ENCODE measurements at places on chromosomes 11 and 22. TPM values are rescaled to one million over a fixed set of nuclear protein-coding genes. Genes with fewer than 3 reads are reported as not detected.

GRCh38 chr11:2194877-2195755 lies 23.5 kb upstream of the TH start:
- no peak overlapping the region for H3K27ac ChIP-seq
- no peak for DNase-seq
- no peaks in the 10 kb centered on the region for H3K4me1 ChIP-seq
- no peak overlapping the region for H3K4me3 ChIP-seq

DNA sequence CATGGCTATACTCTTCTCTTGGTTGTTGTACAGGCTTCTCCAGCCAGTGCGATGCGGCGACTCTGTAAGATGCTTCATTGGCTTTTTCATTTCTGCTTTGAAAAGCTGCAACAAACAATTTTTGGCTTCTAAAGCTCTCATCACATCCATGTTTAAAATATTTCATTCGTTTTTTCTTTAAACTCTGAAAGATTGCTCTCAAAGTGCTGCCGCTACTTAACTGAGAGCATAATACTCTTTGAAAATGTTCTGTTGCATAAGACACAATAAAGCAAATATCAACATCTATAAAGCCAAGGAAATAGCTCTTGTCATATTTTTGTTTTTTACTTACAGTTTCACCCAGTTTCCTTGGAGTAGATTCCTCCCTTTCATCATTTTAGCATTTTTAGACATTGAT lies 468.3 kb downstream of the TBC1D22A start:
- no peak for DNase-seq
- H3K4me1 ChIP-seq: no peaks in the 10 kb centered on the region
- H3K4me3 ChIP-seq: no peak overlapping the region
- H3K36me3 ChIP-seq: no peaks in the 10 kb centered on the region

- H3K4me3 ChIP-seq: no peak overlapping the region
- H3K4me1 ChIP-seq: peaks cover 7% of the 10 kb centered on the region
Observed at GRCh38 chr22:28009272-28009827, 90.3 kb upstream of the PITPNB start.

- no peak overlapping the region for H3K4me3 ChIP-seq
- H3K4me1 ChIP-seq: no peaks in the 10 kb centered on the region
- DNase-seq: no peak
- no peak overlapping the region for H3K27ac ChIP-seq
- H3K27me3 ChIP-seq: no peaks in the 10 kb centered on the region
- H3K36me3 ChIP-seq: no peaks in the 10 kb centered on the region
Observed at GRCh38 chr11:64085906-64086257, 50.2 kb downstream of the FLRT1 start.

- H3K4me1 ChIP-seq: no peaks in the 10 kb centered on the region
- H3K27me3 ChIP-seq: no peaks in the 10 kb centered on the region
- DNase-seq: no peak
- H3K36me3 ChIP-seq: peaks cover 51% of the 10 kb centered on the region
Observed at GRCh38 chr11:7655253-7656217, 17.8 kb downstream of the CYB5R2 start.

DNA sequence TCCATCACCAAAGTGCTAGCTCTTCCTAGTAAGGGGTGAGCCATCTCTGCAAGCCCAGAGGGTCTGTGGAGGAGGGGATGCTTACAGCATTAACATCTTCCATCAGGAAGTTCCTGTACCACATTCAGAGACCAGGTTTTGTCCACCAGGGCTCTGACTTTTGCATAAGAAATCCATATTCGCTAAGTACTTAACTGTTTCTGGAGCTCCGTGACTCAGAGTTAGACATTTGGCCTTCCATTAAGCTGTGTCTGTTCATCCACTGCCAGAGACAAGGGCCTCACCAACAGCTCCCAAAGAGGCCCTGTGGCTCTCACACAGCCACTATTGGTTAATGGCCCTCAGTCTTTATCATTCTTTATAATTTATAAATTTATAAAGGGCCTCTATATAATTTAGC lies 144.6 kb downstream of the ADAMTS15 start:
- H3K4me1 ChIP-seq: no peaks in the 10 kb centered on the region
- no peaks in the 10 kb centered on the region for H3K36me3 ChIP-seq
- H3K4me3 ChIP-seq: no peak overlapping the region
- no peak for DNase-seq
- H3K27ac ChIP-seq: no peak overlapping the region
- no peaks in the 10 kb centered on the region for H3K27me3 ChIP-seq

GRCh38 chr22:39718921-39719475 lies 148.4 kb downstream of the CACNA1I start:
- H3K27me3 ChIP-seq: no peaks in the 10 kb centered on the region
- H3K36me3 ChIP-seq: no peaks in the 10 kb centered on the region
- no peak for DNase-seq
- H3K4me1 ChIP-seq: no peaks in the 10 kb centered on the region
- H3K27ac ChIP-seq: no peak overlapping the region

DNA sequence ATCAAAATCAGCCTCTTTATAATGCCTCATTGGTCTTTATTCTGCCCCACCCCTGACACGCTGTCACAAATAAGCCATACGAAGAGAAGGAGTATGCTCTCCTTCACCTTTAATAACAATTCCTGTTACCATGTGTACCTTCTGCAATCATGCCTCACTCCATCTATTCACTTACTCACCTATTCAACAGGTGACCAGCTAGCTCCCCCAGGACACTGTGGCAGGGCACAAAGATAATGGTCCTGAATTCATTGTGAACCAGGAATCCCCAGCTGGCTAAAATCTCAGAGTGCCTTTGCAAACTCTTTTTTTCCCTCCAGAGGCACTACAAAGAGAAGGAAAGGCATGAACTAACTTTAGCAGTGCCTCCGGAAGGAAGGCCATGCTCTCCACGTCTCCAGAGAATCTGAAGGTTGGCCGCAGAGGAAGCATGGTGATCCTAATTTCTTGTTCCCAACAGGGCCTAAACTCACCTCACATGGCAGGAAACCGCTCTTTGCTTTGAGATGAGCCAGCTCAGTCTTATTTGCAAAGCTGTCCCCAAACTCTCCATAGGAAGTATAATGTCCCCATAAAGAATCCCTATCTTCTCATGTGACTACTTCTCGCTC lies 590.3 kb downstream of the BUD13 start:
- no peak for DNase-seq
- H3K4me3 ChIP-seq: no peak overlapping the region
- no peaks in the 10 kb centered on the region for H3K27me3 ChIP-seq
- no peak overlapping the region for H3K27ac ChIP-seq

GRCh38 chr11:20309231-20310025 lies 54.1 kb upstream of the HTATIP2 start:
- DNase-seq: no peak
- no peak overlapping the region for H3K27ac ChIP-seq
- H3K27me3 ChIP-seq: no peaks in the 10 kb centered on the region
- H3K36me3 ChIP-seq: no peaks in the 10 kb centered on the region
- no peak overlapping the region for H3K4me3 ChIP-seq
- H3K4me1 ChIP-seq: no peaks in the 10 kb centered on the region

DNA sequence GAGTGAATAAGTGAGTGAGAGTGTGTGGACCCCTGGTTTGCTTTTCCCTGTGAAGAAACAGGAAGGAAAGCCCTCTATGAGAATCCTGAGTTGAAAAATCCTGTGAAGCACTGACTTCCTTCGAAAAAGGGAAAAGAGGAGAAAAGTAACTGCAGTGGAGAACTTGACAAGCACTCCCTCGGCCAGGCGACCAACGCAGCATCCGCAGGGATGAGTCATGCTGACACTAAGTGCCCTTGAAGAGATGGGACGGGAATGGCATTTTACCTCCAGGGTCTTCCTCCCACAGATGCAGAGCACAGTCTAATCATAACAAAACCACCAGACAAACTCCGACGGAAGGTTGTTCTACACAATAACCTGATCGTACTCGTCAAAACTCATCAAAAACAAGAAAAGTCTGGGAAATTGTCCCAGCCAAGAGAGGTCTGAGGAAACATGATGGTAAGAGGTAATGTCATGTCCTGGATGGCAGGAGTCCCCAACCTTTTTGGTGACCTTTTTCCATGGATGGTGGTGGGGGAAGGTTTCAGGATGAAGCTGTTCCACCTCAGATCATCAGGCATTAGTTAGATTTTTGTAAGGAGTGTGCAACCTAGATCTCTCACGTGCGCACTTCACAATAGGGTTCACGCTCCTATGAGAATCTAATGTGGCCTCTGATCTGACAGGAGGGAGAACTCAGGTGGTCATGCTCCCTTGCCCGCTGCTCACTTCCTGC lies 132.2 kb upstream of the B3GAT1 start:
- no peak overlapping the region for H3K4me3 ChIP-seq
- no peaks in the 10 kb centered on the region for H3K27me3 ChIP-seq
- no peaks in the 10 kb centered on the region for H3K36me3 ChIP-seq
- H3K27ac ChIP-seq: no peak overlapping the region

- no peaks in the 10 kb centered on the region for H3K27me3 ChIP-seq
- peak overlapping the region; percentile 89 for H3K27ac ChIP-seq
- DNase-seq: no peak
- peaks cover 55% of the 10 kb centered on the region for H3K4me1 ChIP-seq
- H3K36me3 ChIP-seq: no peaks in the 10 kb centered on the region
Observed at GRCh38 chr11:73330569-73331093, 22.6 kb downstream of the ARHGEF17 start.

GRCh38 chr11:117054382-117054781 lies 43.8 kb downstream of the SIK3 start:
- no peak overlapping the region for H3K27ac ChIP-seq
- H3K4me3 ChIP-seq: no peak overlapping the region
- no peaks in the 10 kb centered on the region for H3K36me3 ChIP-seq

ADAMTS15 gene
- 20.4 TPM for total RNA-seq

KRTAP5-8 gene
- total RNA-seq: not detected

SLC5A4 gene
- 1.6 TPM for total RNA-seq

LRP5 gene
- total RNA-seq: 130 TPM

SAA1 gene
- 70.4 TPM for total RNA-seq

ACRV1 gene
- total RNA-seq: not detected

BBS1 gene
- total RNA-seq: 39.6 TPM

RRP8 gene
- total RNA-seq: 9.2 TPM

TOP3B gene
- total RNA-seq: 26.4 TPM

LRRC56 gene
- total RNA-seq: not detected

GNG3 gene
- total RNA-seq: not detected

SLC22A12 gene
- total RNA-seq: not detected

TREH gene
- not detected for total RNA-seq

CD3E gene
- not detected for total RNA-seq

Measured in ascending aorta (tissue), 2 donors.